GM23248 (cell line): ENCODE measurements at places on chromosomes 7 and 10.
A peak's percentile ranks its signal among the peaks of the same experiment; 100 is the strongest.

DNA sequence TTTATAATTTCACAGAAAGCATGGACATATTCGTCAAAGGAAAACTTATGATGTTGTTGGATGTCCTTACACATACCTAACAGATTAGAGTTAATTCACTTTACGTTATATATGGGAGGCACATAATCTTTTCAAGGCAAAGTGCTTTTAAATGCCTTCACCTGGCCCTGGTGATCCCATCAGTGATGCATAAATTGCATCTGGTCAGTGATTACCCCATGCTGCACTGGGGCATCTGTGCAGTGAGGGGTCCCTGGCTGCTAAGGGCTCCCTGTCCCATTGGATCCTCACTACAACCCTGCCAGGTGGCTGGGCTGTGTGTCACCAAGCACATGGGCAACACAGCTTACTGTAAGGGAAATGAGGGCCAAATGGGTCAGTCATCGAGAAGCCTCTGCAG lies 441.1 kb downstream of the RPS24 start:
- no peak for DNase-seq

DNA sequence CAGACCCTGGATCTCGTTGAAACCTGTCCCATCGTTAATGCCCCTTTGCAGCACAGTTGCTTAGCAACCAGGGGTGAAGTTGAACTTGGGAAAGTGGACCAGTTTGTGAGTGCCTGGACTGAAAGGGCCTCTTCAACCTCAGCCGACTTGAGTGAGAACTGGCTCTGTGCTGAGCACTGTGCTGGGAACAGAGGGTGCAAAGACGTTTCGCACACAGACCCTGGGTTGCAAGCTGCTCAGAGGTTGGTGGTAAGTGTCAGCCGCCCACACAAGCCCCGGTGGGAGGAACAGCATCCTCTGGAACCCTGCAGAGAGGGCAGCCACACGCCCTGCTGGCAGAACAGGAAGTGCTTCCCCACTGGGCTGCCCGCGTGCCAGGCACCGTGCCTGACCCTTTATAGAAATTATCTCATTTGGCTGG lies 89.2 kb downstream of the CARD11 start:
- no peak for DNase-seq

- DNase-seq: no peak
Observed at GRCh38 chr10:12406764-12407400, 57.5 kb downstream of the CAMK1D start.

DNA sequence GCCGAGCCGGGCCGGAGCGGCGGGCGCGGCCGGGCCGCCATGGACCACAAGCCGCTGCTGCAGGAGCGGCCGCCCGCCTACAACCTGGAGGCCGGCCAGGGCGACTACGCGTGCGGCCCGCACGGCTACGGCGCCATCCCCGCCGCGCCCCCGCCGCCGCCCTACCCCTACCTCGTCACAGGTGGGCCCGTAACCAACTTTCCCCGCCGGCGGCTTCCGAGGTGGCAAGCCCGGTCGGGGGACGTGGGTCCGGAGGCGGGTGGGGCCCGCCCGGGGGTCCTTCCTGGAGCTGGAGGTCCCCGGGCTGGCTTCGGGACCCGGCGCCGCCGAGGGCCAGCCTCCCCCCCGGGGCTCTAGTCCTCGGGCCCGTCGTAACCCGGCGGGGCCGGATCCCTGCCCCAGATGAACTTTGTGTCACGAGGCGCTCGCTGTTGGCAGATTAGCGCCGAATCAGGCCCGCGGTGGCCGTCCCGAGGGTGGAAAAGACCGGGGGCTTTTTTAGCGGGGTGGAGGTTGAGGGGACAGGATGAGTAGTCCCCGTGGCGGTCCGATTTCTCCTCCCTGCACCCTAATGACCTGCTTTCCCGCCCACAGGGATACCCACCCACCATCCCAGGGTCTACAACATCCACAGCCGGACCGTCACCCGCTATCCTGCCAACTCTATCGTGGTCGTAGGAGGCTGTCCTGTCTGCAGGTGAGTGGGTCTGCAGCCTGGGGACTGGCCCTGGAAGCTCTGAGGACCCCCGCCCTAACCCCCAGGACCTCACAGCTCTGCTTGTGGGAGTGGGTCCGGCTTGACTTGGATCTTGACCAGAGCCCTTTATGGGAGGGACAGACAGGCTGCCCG lies 496 bp downstream of the BRI3 start:
- DNase-seq: peak; percentile 56
